ENCODE measurements at places on chromosomes 13 and 19.

DNA sequence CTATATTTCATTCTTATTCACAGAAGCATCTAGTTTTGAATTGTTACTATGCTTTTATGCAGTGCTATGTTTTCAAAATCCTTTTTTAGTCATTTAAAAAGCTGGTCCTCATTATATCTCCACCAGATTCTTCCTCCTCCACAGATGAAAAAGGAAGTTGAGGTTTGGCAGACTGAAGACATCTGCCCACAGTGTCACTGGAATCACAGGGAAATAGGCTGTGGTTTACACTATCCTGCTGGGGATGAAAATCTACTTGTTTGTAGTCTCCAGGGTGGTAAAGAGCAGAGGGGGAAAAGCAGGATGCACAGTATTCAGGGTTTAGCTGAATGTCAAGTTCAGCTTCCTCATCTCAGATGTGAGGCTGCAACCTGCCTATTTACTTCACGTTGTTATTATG lies 351.2 kb downstream of the DNAJC15 start:
- H3K27ac ChIP-seq: no peak overlapping the region
- H3K27me3 ChIP-seq: no peaks in the 10 kb centered on the region
- no peak overlapping the region for H3K4me3 ChIP-seq
- DNase-seq: no peak

- peak overlapping the region; percentile 97 for H3K4me3 ChIP-seq
- peak overlapping the region; percentile 100 for H3K27ac ChIP-seq
- peaks cover 22% of the 10 kb centered on the region for H3K36me3 ChIP-seq
- H3K4me1 ChIP-seq: no peaks in the 10 kb centered on the region
- no peaks in the 10 kb centered on the region for H3K27me3 ChIP-seq
- DNase-seq: no peak
These were observed 812 bp downstream of the DPY19L3 start for GRCh38 chr19:32406161-32407003.

GRCh38 chr19:42229855-42230351 lies 9.8 kb downstream of the ZNF526 start:
- no peak for DNase-seq
- no peak overlapping the region for H3K27ac ChIP-seq
- H3K36me3 ChIP-seq: peaks cover 97% of the 10 kb centered on the region
- H3K4me1 ChIP-seq: no peaks in the 10 kb centered on the region

DNA sequence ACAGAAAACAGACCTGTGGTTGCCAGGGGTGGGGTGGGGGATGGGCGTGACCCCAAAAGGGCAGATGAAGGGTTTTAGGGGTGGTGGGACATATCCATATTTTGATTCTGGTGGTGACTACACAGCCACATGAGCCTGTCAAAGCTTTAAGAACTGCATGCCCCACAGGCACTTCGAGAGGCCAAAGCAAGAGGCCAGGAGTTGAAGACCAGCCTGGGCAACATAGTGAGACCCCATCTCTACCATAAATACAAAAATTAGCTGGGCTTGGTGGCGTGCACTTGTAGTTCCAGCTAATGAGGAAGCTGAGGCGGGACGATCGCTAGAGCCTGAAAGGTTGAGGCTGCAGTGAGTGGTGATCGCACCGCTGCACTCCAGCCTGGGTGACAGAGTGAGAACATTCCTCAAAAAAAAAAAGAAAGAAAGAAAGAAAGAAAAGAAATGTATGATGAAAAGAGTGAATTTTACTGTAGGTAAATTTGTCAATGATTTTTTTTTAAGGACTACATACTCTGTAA lies 18.9 kb upstream of the BCL3 start:
- no peaks in the 10 kb centered on the region for H3K4me1 ChIP-seq
- no peaks in the 10 kb centered on the region for H3K36me3 ChIP-seq
- no peak for DNase-seq
- H3K27me3 ChIP-seq: peaks cover 11% of the 10 kb centered on the region

GRCh38 chr19:14073261-14073924 lies 807 bp downstream of the MISP3 start:
- peaks cover 27% of the 10 kb centered on the region for H3K4me1 ChIP-seq
- no peaks in the 10 kb centered on the region for H3K27me3 ChIP-seq

DNA sequence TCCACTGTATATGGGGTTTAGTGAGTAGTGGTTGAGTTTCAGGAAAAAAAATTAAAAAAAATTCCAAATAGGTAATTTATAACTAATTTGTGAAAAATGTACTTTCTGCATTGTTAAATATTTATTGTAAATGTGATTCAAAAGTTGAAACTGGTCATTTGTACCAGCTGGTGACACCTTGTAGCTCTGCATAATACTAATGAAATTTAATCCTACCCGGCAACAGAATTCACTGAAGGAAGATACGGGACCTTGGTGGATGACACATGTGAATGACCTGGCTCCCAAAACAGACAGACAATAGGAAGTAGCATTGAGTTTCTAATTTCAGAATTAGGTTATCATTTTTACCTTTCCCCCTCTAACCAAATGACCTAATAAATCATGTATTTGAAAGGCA lies 73.8 kb downstream of the SLITRK6 start:
- H3K4me1 ChIP-seq: no peaks in the 10 kb centered on the region

DNA sequence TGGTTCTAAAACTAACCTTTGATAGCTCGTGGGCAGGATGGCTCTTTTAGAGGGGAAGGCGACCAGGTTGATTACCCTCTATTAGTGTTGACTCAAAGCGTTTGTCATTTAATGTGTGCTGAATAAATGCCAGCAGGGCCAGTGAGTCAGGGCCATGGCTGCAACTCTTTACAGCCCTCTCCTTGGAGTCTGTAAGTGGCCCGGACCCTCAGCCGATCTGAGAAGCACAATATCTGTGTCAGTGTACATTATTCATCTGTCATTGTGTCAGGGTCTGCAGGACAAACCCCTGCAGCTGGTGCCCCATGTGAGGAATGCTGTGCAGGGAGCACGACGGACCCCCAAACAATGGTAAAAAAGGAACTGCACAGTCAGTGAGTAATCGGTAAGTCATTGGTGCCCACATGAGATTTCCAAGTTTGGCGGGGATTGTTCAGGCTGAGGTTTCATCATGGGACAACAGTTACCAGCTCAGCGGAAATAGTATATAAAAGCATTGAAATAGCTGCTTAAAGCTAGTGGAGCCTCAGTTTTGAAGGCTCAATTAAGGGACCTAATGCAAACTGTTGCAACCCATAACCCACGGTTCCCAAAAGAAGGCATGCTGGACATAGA lies 139.1 kb downstream of the ZNF675 start:
- DNase-seq: no peak
- H3K36me3 ChIP-seq: no peaks in the 10 kb centered on the region
- no peak overlapping the region for H3K27ac ChIP-seq
- H3K4me1 ChIP-seq: no peaks in the 10 kb centered on the region

GRCh38 chr13:96172066-96172465 lies 82.2 kb downstream of the HS6ST3 start:
- H3K4me1 ChIP-seq: no peaks in the 10 kb centered on the region
- H3K27me3 ChIP-seq: no peaks in the 10 kb centered on the region
- H3K36me3 ChIP-seq: no peaks in the 10 kb centered on the region
- no peak overlapping the region for H3K4me3 ChIP-seq

GRCh38 chr19:40232949-40233810 lies 6.7 kb upstream of the CCNP start:
- H3K27me3 ChIP-seq: no peaks in the 10 kb centered on the region
- DNase-seq: no peak
- H3K27ac ChIP-seq: no peak overlapping the region
- H3K4me1 ChIP-seq: peaks cover 3% of the 10 kb centered on the region

GRCh38 chr19:2555422-2556220 lies 79.7 kb downstream of the GADD45B start:
- H3K27me3 ChIP-seq: no peaks in the 10 kb centered on the region
- peak overlapping the region; percentile 77 for H3K27ac ChIP-seq
- H3K4me3 ChIP-seq: peak overlapping the region; percentile 16
- peak; percentile 59 for DNase-seq
- no peaks in the 10 kb centered on the region for H3K36me3 ChIP-seq

GRCh38 chr19:1018393-1018792 lies 2.5 kb downstream of the TMEM259 start:
- no peak overlapping the region for H3K27ac ChIP-seq
- no peak for DNase-seq
- H3K4me1 ChIP-seq: peaks cover 72% of the 10 kb centered on the region
- H3K36me3 ChIP-seq: no peaks in the 10 kb centered on the region
- H3K27me3 ChIP-seq: no peaks in the 10 kb centered on the region
- no peak overlapping the region for H3K4me3 ChIP-seq

- no peaks in the 10 kb centered on the region for H3K27me3 ChIP-seq
- H3K27ac ChIP-seq: no peak overlapping the region
- H3K4me1 ChIP-seq: no peaks in the 10 kb centered on the region
- H3K36me3 ChIP-seq: no peaks in the 10 kb centered on the region
- no peak for DNase-seq
- H3K4me3 ChIP-seq: no peak overlapping the region
These were observed 944.0 kb upstream of the MIR17HG start for GRCh38 chr13:90403330-90404082.

GRCh38 chr13:108120856-108121255 lies 94.5 kb downstream of the LIG4 start:
- no peak for DNase-seq
- no peak overlapping the region for H3K27ac ChIP-seq

DNA sequence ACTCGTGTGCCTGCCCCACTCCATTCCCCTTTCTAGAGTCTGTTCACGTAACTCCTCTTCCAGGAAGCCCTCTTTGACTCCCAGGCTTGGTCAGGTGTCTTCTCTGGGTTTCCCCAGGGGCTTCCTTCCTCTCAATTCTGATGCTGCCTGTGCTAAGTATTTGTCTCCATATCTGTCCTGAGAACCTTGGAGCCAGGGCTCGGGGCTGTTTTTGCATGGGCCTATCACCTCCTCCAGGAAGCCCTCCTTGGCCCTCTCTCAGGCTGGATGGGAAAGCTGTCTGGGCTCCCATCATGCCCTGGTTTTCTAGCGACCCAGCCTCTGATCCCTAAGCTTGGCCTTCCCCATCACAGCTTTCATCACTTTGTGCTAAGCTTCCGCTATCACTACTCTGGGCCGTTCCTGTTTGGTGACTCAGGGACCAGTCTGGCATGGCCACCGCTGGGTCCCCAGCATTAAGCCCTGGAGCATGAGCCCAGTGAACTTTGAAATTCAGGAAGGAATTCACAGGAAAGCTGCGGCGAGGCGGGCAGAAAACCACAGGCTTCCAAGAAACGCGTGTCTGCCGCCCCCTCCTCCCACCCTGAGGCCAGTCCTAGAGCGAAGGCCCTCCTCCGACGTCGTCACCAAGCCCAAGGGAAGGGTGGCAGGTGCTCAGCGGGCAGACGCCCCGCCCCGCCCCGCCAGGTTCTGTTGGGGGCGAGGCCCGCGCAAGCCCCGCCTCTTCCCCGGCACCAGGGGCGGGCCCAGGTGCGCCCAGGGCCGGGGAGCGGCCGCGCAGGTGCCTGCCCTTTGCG lies 486 bp upstream of the SPINT2 start:
- H3K27me3 ChIP-seq: no peaks in the 10 kb centered on the region
- H3K4me3 ChIP-seq: peak overlapping the region; percentile 62
- no peak for DNase-seq
- peaks cover 4% of the 10 kb centered on the region for H3K4me1 ChIP-seq
- H3K27ac ChIP-seq: peak overlapping the region; percentile 81

DNA sequence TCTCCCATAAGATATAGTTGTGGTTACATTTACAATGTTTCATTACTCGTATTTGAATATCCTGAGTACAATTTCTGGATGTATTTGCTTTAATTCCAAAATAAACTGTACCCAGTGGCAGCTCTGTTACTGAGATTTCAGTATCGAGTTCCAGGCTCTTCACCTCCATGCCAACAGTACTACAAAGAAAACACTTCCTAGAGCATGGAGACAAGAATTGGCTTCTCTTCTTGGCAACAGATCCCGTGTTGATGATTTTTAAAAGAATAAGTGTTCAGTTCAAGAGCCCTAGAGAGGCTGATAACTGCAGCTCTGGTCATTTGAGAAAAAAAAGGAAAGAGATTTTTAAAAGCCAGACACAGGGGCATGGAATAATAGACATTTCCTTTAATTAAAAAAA lies 302.8 kb downstream of the EFNB2 start:
- no peaks in the 10 kb centered on the region for H3K36me3 ChIP-seq
- no peak for DNase-seq
- no peaks in the 10 kb centered on the region for H3K4me1 ChIP-seq
- H3K27ac ChIP-seq: no peak overlapping the region
- H3K27me3 ChIP-seq: no peaks in the 10 kb centered on the region

DNA sequence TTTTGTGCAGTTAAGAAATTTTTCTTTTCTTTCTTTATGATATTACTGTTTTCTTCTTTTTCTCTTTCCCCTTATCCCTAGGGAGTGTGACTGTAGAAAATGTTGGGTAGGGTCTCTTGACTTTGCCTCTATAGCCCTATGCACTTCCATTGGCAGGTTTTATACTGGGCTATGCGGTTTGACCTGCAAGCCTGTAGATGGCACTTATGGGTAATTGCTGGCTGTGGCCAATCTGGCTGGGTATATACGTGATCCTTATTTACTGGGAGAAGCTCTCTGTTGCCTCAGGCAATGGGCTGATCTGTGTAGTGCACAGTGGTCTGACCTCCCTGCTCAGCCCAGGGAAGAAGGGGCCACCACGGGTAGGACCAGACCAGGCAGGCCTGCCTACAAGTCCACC lies 78.8 kb downstream of the RAP2A start:
- no peak overlapping the region for H3K4me3 ChIP-seq
- H3K36me3 ChIP-seq: no peaks in the 10 kb centered on the region
- no peaks in the 10 kb centered on the region for H3K27me3 ChIP-seq
- no peak for DNase-seq

- no peak overlapping the region for H3K27ac ChIP-seq
- no peak overlapping the region for H3K4me3 ChIP-seq
- no peaks in the 10 kb centered on the region for H3K27me3 ChIP-seq
- H3K36me3 ChIP-seq: no peaks in the 10 kb centered on the region
- H3K4me1 ChIP-seq: no peaks in the 10 kb centered on the region
- DNase-seq: no peak
These were observed 58.3 kb upstream of the ZNF507 start for GRCh38 chr19:32287086-32287485.

DNA sequence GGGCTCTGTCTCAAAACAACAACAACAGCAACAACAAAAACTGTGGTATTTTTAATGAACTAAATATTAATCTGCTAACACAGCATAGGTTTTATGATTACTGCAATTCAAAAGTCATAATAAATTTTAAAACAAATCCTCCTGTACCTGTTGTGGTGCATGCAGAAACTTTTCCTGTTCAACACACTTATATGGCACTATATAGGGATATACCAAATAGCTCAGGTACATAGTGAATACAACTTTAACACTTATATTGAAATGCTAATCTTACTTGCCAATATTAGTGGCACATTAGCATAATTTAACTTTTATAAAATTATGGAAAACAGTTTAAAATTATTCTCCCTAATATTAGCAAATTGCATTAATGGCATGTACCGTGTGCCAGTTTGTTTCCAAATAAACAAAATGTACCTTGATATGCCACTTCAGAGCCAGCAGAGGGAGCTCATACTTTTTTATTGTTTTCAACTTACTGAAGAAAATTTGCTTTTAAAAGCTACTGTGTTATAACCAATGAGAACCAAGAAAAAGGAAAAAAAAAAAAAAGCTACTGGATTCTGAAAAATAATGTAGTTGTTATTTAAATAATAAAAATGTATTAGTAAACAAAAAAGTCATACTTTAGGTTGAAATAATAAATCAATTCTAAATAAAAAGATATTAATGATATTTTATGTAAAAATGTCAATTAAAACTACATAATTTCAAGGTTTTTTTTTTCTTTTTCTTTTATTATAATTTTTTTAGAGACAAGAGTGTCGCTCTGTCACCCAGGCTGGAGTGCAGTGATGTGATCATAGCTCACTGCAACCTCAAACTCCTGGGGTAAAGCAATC lies 18.0 kb upstream of the RBM26 start:
- DNase-seq: no peak
- H3K27me3 ChIP-seq: no peaks in the 10 kb centered on the region
- no peak overlapping the region for H3K4me3 ChIP-seq
- no peaks in the 10 kb centered on the region for H3K36me3 ChIP-seq
- no peaks in the 10 kb centered on the region for H3K4me1 ChIP-seq

- peaks cover 44% of the 10 kb centered on the region for H3K4me1 ChIP-seq
- H3K27me3 ChIP-seq: no peaks in the 10 kb centered on the region
These were observed 4.9 kb downstream of the TMEM259 start for GRCh38 chr19:1015782-1016646.

All from tibial artery (tissue), 4 donors.